ENCODE measurements at places on chromosomes 16 and 17.

GRCh38 chr16:77290451-77291115 is 91.4 kb downstream of the SYCE1L start:
- peak; percentile 9 for DNase-seq

- no peak for DNase-seq
Observed at GRCh38 chr17:3885271-3885670, 7.6 kb downstream of the CAMKK1 start.

DNA sequence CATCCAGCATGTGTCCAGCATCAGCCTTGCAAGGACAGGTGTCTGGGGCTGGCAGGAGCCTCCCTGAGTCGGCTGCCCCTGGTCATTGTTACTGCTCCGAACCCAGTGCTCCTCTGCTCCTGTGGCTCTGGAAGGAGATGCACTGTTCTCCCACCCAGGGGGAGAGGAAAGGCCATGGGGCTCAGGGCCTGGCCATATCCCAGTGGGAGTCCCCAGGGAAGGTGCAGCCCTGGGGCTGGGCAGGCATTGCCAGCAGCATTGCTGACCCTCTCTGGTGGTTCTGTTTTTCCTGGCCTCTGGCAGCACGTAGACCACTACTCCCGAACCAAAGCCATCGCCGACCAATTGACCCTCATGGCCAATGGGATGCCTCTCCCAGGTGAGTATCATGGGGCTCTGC is 9.6 kb downstream of the SDR42E2 start:
- no peak for DNase-seq

DNA sequence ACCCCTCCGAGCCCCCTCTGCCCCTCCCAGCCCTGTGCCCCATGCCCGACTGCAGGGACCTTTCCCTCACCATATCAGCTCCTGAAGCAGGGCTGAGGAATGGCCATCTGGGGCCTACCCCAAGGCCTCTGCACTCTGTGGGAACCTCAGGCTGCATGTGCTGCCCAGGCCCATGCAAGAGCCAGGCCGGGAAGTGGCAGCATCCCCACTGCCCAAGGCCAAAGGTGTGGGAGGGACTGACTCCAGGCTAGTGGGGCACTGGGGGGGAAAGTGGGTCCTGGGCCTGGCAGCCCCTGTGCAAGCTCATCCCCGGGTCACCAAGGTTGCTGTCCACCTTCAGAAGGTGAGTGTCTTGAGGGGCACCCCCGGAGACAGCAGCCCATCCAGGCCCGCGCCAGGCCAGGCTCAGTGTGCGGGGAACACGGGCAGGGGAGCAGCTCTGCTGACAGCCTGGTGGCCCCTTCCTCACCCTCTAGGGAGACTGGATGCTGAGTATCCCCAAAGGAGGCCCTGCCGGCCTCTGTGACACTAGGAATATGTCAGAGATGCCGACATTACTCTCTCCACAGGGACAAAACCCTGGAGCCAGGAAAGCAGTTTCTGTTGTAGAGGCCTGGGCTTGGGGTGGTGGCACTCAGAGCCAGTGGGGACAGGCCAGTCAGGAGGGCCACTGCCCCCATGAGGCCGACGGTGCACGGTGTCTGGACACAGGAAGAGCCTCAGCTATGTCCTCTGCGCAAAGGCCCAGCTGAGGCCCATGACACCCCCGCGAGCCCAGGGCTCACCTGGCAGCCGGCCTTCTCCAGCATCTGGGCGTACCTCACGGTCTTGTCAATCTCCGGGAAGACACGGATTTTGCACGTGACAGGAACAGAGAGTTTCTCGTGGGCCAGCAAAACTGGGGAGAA is 3.3 kb downstream of the DUS1L start:
- DNase-seq, result no peak

- no peak for DNase-seq
Observed at GRCh38 chr16:57533431-57534336, 2.7 kb downstream of the CCDC102A start.

GRCh38 chr17:80219013-80219762 is 945 bp downstream of the SGSH start:
- peak; percentile 93 for DNase-seq

GRCh38 chr17:70752966-70753467 is 583.7 kb downstream of the KCNJ2 start:
- no peak for DNase-seq

DNA sequence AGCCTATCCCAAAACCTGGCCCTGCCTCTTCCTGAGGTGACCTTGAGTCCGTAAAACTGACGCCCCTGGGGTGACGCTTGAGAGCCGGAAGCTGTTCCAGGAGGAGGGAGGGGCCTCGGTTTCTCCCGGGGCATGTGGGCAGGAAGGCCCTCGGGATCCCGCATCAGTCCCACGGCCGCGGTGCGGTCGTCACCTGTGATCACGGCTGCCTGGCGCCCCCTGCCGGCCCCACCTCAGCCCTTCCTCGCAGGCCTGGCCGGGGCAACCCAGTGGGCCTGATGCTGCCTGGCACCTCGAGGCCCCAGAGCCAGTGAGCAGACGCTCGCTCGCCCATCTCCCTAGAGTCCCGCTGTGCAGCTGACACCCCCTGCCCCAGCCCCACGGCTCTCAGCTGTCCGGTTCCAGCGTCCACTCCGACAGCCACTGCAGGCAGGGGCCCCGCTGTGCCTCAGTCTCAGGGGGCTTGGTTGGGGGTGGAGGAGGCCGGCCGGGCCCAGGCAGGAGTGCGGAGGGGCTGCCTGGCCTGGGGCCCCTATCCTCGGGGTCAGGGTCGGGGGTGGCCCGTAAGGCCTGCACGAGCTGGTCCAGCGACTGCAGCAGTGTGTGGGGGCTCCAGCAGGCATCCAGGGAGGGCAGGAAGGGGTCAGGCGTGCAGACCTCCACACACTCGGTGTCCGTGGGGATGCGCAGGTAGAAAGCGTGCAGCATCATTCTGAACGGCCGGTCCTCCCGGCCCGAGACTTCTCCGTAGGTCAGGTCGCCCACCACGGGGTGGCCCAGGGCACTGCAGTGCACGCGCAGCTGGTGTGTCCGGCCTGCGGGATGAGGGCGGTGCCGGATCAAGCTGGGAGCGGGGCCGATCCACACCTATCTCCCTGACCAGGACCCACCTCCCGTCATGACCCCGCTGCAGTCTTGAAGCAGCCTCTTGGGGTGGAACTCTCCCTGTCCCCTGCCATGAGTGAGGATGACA is 2.3 kb downstream of the RPUSD1 start:
- DNase-seq, result peak; percentile 73

DNA sequence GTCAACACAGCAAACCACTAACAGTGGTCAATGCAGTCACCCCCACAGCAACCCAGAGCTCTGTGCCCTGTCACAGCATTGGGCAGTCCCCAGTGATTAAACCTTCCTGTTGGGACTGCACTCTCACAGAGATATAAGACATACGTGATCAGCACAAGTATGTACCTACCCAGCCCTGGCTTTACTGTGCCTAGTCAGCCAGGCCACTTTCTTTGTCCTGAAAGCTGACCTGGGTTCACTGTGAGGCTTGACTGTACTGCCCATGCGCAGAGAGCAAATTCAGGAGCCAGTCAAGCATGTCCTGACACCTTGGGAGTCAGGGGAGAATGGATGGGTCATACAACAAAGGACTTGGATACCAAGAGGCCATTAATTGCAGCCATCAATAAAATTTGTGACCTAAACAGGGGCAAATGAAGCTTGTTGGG is 10.9 kb upstream of the TMEM170A start:
- DNase-seq, result no peak

All from ELR (cell line).